LNCaP clone FGC (cell line): ENCODE measurements at places on chromosomes 1 and 21.

DNA sequence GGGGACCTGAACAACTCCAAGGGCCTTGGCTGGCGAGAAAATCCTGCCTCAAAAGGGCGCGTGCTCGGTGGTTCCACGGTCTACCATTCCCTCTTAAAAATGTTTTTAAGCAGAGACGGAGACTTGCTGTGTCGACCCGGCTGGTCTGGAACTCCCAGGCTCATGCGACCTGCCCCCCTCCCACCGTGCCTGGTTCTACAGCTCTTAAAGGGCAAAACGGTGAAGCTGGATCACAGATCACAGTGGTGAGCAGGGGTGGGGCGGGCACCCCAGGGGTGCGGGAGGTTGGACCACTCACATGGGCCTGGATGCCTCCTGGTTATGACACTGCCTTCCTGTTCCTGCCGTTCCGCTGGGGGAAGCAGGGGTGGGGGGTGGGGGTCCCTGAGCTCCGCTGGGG, 4.2 kb upstream of the C1orf159 start:
- no peak for DNase-seq

- DNase-seq = no peak
These were observed 8.5 kb downstream of the TP53BP2 start for GRCh38 chr1:223837206-223837605.

- DNase-seq = no peak
These were observed 3.7 kb downstream of the ATF3 start for GRCh38 chr1:212612041-212612961.

DNA sequence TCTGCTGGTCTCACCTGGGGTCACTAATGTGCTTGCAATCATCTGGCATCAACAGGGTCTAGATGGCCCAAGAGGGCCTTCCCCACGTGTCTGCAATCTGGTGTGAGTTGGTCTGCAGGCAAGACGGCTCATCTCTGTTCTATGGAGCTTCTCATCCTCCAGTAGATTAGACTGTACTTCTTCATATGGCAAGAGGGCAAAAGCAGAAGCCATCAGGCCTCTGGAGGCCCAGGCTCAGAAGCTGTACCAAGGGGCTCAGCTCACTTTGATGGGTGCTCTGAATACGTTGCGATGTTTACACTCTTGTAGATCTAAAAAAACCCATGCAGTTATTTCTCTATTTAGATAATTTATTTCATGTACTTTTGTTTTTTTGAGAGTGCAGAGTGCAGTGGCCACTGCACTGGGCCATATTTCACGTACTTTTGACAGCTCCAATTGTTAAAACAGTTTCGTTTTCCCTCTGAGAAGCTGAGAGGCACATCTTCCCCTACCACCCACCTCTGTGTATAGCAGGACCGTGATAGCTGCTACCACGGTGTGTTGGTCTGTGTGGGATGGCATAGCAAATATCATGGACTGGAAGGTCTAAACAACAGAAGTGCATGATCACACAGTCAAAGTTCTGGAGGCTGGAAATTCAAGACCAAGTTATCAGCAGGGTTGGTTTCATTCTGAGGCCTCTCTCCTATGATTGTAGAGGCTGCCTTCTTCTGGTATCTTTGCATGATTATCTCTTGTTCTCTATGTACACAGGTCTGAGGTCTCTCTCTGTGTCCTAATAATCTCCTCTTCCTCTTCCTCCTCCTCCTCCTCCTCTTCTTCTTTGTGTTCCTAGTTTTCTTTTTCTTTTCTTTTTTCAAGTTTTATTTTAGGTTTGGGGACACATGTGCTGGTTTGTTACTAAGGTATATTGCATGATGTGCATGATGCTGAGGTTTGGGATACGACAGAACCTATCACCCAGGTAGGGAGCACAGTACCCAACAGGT, 17.0 kb downstream of the CITED4 start:
- DNase-seq = no peak

- DNase-seq = no peak
These were observed 2.8 kb downstream of the DNTTIP2 start for GRCh38 chr1:93876244-93876643.

GRCh38 chr21:18460979-18461378, 57.4 kb upstream of the TMPRSS15 start:
- no peak for DNase-seq
